ENCODE measurements at places on chromosomes 3 and 15.

DNA sequence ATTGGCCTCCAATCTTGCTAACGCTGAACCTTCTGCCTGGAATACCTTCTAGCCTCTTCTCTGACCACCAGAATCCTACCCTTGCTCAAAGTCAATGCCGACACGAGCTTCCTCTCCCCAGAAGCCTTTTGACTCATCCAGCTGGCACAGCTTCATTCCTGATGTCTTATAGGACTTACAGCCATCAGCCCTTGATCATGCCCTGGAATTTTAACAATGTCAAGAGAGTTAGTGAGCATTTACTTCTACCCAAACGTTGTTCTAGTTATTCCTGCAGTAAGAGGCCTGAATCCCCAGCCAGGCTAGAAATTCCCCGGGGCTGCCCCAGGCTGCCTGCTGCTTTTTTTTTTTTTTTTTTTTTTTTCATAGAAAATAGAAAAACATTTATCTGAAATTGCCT lies 3.9 kb downstream of the CYP1A2 start:
- DNase-seq, result peak; percentile 64

GRCh38 chr15:31004220-31004733 lies 12.8 kb upstream of the MTMR10 start:
- no peak for DNase-seq

- DNase-seq, result no peak
Observed at GRCh38 chr15:69729167-69729748, 276.6 kb downstream of the RPLP1 start.

- peak; percentile 87 for DNase-seq
Observed at GRCh38 chr15:100707229-100707628, 104.8 kb downstream of the ASB7 start.

DNA sequence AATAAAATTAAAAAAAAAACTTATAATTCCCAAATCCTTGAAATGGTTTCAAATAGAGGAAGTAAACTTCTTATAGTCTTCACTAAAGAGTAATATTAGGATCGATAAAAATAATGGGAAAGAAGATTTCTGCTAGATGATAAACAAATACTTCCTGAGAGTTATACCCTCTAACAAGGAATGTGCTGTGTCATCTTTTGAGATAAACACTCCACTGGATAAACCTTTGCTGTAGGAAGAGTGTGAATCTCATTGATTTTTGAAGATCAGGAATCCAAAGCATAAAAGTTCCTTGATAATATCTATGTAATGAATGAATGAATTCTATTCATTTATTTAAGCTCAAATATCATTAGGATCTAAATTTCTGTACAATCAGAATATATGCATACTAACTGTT lies 161.0 kb upstream of the GBE1 start:
- no peak for DNase-seq

DNA sequence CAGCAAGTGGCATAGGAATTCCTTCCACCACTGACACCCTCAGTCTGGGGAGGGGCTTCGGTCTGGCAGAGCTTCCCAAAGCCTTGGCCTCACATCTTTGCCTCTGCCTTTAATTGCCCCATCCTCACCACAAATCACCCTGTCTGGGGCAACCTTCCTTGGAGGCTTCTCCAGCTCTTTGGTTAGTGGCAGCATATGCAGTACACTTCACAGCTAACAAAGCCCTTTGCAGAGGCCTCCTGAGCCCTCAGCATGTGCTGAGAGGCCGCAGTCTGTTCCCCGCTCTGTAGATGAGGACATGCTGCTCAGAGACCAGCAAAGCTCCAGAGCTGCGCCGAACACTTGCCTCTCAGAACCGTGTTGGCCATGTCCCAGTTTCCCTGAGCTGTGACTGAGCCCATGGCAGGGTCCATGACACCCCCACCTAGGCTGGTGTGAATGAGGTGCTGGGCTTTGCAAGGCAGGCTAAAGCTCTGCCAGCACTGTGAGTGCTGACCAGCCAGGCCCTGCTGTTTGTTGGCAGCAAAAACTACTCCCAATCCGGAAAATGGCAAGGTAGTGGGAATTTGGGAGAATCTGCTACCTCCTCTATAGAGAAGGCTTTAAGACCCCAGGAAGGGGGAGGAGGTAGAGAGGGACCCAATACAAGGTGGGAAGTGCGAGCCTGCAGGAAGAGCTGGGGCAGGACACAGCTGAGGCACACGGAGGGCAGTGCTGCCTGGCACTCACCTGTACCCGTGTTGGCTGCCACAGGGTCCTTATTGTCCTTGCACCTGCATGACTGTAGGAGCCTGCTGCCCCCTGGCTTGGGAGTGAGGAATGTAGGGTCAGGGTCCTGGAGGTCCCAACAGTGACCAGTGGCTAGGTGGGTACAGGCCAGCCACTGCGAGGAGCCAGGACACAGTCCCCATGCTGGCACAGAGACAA lies 8.4 kb upstream of the KLF15 start:
- DNase-seq, result no peak

- DNase-seq, result peak; percentile 45
Observed at GRCh38 chr3:138455801-138456716, 21.6 kb downstream of the ESYT3 start.

- DNase-seq, result peak; percentile 11
Observed at GRCh38 chr3:74651292-74651691, 36.8 kb upstream of the CNTN3 start.

GRCh38 chr3:184561913-184562877 lies 610 bp downstream of the EPHB3 start:
- no peak for DNase-seq

- peak; percentile 76 for DNase-seq
Observed at GRCh38 chr15:24772686-24773373, 97.3 kb downstream of the NPAP1 start.
